Effector memory CD4-positive, alpha-beta T cell (primary cell): ENCODE measurements at places on chromosomes 1 and 21.
A peak's percentile ranks its signal among the peaks of the same experiment; 100 is the strongest.

DNA sequence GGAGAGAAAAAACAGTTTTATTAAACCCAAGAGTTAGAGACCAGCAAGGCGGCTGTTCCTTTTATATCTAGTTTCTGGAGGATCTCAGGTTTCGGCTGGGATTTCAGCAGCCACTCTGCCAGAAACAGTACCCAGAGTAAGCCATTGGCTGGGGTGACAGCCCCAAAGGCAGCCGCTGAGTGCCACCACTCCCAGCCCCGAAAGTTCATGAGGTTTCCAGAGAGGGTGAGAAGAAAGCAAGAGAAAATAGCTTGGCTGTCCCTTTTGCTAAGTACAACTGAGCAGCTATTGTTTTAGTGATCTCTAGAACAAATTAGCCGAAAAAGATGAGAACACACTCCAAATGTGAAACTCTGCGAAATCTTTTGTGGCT, 1.2 kb downstream of the SH3BGR start:
- no peak overlapping the region for H3K27ac ChIP-seq
- no peaks in the 10 kb centered on the region for H3K4me1 ChIP-seq
- DNase-seq, result no peak
- no peak overlapping the region for H3K4me3 ChIP-seq

GRCh38 chr1:45337630-45338325, 2.2 kb upstream of the TOE1 start:
- DNase-seq, result no peak
- peaks cover 16% of the 10 kb centered on the region for H3K4me1 ChIP-seq
- peaks cover 26% of the 10 kb centered on the region for H3K36me3 ChIP-seq
- no peak overlapping the region for H3K27ac ChIP-seq

DNA sequence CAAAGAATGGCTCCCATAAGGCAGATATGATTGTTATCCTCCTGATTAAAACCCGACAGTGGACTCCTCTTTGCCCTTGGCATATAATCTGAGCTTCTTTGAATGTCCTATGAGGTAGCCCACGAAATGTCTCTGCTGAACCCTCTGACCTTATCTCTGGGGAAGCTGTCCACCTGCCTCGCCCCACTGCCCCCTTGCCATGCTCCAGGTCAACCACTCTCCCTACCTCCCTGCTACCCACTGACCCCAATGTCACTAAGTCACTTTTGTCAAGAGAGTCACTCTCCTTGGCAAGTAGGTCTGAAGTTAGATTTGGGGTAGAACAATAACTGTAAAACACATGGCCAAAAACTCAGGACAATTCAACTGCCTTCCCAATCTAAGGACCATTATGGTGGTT, 54.5 kb downstream of the UTP25 start:
- no peak overlapping the region for H3K27ac ChIP-seq
- no peaks in the 10 kb centered on the region for H3K36me3 ChIP-seq
- H3K4me1 ChIP-seq, result no peaks in the 10 kb centered on the region
- DNase-seq, result no peak
- peaks cover 4% of the 10 kb centered on the region for H3K27me3 ChIP-seq
- H3K4me3 ChIP-seq, result no peak overlapping the region

GRCh38 chr1:190942475-190942874, 464.8 kb upstream of the BRINP3 start:
- no peaks in the 10 kb centered on the region for H3K4me1 ChIP-seq
- H3K4me3 ChIP-seq, result no peak overlapping the region
- H3K36me3 ChIP-seq, result no peaks in the 10 kb centered on the region
- DNase-seq, result no peak

GRCh38 chr1:17883136-17883535, 128.0 kb downstream of the ACTL8 start:
- no peak overlapping the region for H3K4me3 ChIP-seq
- H3K4me1 ChIP-seq, result no peaks in the 10 kb centered on the region
- H3K27me3 ChIP-seq, result no peaks in the 10 kb centered on the region

DNA sequence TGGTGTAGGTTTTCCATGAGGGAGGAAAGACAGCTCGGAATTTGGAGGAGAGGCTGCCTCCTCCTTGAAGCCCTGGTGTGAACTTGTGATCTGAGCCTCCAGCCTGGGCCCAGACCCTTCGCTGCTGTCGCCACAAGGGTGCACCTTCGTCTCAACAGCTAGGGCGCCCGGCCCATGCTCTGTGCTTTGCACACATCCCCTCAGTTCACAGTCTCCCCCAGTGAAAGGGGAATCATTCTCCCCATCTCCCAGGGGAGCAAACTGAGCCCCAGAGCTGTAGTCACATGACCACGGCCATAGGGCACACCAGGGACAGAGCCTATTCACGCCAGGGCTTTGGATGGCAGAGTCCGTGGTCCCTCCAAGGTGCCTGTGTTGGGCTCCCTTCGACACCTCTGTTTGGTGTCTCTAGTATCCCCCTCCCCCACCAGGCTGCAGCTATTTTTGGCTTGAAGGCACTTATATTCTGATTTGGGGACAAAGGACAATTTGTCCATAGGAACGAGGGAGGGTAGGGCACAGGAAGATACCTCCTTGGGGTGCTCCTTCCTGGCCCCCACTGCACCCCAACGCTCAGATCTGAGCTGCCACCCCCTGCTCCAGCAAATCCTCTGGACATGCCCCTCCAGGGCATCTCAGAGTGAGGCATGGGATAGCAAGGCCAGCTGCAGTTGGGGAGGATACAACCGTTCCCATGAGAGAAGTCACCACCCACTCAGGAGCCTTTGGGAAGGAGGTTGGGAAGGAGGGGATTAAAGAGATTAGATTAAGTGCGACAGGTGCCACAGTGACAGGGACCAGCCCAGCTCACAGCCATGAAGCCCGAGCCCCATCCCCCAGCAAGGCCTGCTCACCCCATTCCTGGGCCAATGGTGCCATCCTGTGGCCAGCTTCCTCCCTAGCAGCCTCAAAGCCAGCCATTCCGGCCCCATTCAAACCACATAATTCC, 15.7 kb downstream of the MATN1 start:
- no peaks in the 10 kb centered on the region for H3K4me1 ChIP-seq
- peak; percentile 40 for DNase-seq
- H3K27ac ChIP-seq, result no peak overlapping the region
- H3K36me3 ChIP-seq, result no peaks in the 10 kb centered on the region

DNA sequence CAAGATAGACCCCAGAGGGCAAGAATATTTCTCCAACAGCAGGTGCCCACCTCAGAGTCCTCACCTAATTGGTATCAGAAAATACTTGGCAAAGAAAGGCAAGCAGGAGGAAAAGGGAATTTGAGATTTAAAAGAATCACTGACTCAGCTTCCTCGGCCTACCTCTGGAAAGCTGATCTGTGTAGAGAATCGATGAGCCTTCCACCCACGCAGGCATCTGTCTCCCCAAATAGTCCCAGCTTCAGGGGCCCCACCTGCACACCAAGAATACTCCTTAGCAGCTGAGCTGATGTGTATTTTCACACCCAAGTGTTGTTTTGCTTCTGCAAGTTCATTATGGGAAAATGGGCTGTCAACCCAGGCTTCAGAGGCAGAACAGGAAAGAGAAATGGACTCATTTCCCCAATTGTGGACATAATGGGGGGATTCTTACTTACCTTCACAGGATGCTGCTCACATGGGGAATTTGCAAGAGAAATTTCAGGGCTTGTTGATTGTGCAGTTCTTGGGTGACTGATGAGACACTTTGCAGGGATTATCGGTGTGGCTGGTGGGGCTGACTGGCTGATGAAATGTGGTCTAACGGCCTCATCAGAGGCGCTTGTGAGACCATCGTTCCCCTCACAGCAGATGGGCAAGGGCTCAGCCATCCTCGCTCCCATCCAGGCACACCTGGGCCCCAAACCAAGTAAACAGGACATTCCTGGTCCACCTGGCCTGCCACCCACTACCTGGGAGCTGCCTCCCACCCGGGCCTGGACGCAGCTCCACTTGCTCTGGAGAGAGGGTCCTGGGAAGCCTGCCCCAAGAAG, 436.3 kb downstream of the PTPRU start:
- no peak for DNase-seq
- H3K27ac ChIP-seq, result no peak overlapping the region
- H3K27me3 ChIP-seq, result no peaks in the 10 kb centered on the region
- H3K36me3 ChIP-seq, result no peaks in the 10 kb centered on the region
- no peak overlapping the region for H3K4me3 ChIP-seq

GRCh38 chr1:30253361-30253760, 470.0 kb downstream of the MATN1 start:
- no peaks in the 10 kb centered on the region for H3K36me3 ChIP-seq
- no peak overlapping the region for H3K27ac ChIP-seq
- H3K4me3 ChIP-seq, result no peak overlapping the region
- H3K4me1 ChIP-seq, result no peaks in the 10 kb centered on the region

GRCh38 chr1:52288286-52288685, 77.7 kb downstream of the CC2D1B start:
- H3K4me3 ChIP-seq, result no peak overlapping the region
- H3K27me3 ChIP-seq, result no peaks in the 10 kb centered on the region
- H3K36me3 ChIP-seq, result no peaks in the 10 kb centered on the region
- no peaks in the 10 kb centered on the region for H3K4me1 ChIP-seq
- no peak for DNase-seq

- H3K36me3 ChIP-seq, result no peaks in the 10 kb centered on the region
- H3K4me3 ChIP-seq, result no peak overlapping the region
- no peaks in the 10 kb centered on the region for H3K27me3 ChIP-seq
- H3K27ac ChIP-seq, result no peak overlapping the region
Observed at GRCh38 chr1:209012443-209013196, 570.9 kb upstream of the CAMK1G start.

DNA sequence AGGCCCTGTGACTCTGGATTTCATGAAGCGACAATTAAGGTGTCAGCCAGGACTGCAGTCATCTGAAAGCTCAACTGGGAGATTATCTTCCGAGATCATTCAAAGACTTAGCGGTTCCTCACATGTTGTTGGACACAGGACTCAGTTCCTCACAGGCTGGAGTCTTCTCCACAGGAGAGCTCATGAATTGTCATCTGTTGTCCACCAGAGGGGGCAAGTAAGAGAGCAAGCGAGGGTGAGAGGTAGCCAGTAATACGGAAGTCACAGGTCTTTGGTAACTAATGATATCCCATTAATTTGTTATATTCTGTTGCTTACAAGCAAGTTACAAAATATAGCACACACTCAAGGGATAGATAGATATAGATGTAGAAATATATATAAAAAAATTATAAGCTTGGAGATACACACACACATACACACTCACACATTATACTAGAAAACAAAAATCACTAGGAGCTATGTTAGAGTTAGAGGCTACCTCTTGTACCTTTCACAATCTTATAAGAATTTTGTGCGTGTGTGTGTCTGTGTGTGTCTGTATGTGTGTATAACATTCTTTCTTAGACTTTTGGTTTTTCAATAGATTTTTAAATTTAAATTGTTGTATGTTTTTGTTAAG, 1695.3 kb downstream of the BRINP3 start:
- no peaks in the 10 kb centered on the region for H3K36me3 ChIP-seq
- no peaks in the 10 kb centered on the region for H3K27me3 ChIP-seq
- no peak overlapping the region for H3K27ac ChIP-seq
- no peak overlapping the region for H3K4me3 ChIP-seq
- H3K4me1 ChIP-seq, result no peaks in the 10 kb centered on the region
- DNase-seq, result no peak

DNA sequence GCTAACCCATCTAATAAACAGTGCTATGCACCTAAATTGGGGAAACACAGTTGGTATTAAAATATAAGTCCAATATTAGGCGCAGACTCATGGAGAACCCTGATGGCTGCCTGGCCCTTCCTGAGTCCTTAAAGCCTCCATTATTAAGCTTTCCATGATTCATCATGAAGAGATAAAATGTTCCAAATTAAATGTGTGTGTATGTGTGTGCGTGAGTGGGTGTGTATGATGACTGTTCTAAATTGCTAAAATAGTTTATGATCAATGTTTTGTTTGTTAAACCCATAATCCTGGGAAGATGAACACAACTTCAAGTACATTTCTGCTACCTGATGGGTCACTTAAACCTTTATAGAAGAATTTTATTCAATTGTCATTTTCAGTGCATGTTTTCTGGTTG, 6.3 kb upstream of the RBBP5 start:
- no peak overlapping the region for H3K27ac ChIP-seq
- no peak for DNase-seq
- H3K4me1 ChIP-seq, result peaks cover under 1% of the 10 kb centered on the region
- H3K27me3 ChIP-seq, result no peaks in the 10 kb centered on the region
- no peak overlapping the region for H3K4me3 ChIP-seq

DNA sequence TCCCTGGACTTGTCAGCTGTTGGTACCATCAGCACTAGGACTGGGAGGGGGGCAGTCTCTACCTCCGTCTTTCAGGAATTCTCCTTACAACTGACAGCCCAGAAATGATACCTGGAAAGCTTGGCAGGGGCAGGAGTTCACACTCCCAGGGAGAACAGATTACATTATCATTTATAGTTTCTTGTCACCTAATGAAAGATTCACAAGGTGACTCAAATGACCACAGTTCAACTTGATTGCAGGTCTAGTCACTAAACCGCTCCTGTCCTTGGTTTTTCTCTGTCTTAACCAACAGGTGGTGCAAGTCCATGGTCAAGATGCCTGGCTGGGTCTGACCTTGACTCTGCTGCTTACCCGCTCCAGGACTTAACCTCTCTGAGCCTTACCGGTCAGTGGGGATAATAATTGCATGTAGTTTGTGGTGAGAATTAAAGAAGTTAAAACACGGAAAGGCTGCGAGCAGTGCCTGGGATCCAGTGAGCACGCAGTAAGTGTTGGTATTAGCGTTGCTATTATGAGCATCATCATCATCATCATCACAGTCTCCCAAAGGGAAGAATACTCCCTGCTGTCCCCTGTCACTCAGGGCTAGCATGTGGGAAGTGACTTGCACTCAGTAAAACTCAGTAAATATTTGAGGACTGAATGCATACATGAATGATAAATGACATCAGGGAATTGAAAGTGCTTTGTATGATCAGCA, 125.3 kb upstream of the CD34 start:
- no peaks in the 10 kb centered on the region for H3K4me1 ChIP-seq
- DNase-seq, result no peak
- no peak overlapping the region for H3K4me3 ChIP-seq
- H3K27me3 ChIP-seq, result no peaks in the 10 kb centered on the region
- H3K36me3 ChIP-seq, result no peaks in the 10 kb centered on the region

DNA sequence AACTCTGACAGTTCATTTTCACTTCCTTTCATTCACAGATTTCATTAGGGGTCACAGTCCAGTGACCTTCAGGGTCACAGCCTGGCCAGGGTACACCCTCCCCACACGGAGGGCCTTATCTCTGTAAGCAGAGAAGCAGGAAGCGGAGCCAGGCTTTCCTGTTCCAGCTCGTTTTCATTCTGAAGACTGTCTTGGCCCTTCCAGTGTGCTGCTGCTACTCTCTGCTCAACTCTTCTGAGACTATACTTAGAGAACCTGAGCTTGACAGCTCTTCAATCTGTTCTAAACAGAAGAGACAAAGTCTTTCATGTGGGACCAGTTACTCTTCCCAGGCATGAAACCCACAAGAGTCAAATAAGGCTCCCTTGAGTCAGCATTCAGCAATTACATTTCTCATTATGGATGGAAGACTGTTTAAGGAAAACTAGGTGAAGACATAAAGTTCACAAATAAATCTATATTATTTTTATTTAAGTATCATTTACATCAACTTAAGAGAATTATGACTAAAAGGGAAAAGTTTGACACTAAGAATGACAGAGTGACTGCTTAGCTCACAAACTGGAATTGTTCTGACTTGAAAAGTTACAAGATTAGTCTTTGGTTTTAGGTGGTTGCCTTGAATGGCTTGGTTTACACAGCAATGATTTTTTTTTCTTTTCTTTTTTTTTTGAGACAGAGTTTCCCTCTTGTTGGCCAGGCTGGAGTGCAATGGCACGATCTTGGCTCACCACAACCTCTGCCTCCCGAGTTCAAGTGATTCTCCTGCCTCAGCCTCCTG, 4.8 kb upstream of the TDRD10 start:
- H3K27me3 ChIP-seq, result peaks cover 15% of the 10 kb centered on the region
- H3K27ac ChIP-seq, result no peak overlapping the region
- no peak overlapping the region for H3K4me3 ChIP-seq
- no peak for DNase-seq

GRCh38 chr21:42311816-42312625, 3.2 kb downstream of the TFF3 start:
- no peaks in the 10 kb centered on the region for H3K27me3 ChIP-seq
- H3K4me1 ChIP-seq, result no peaks in the 10 kb centered on the region
- no peak overlapping the region for H3K4me3 ChIP-seq
- no peaks in the 10 kb centered on the region for H3K36me3 ChIP-seq
- DNase-seq, result no peak
